Fibroblast of skin of left quadriceps (primary cell): ENCODE measurements at places on chromosomes 3 and 15.
A peak's percentile ranks its signal among the peaks of the same experiment; 100 is the strongest.

GRCh38 chr15:41985236-41986160, 13.1 kb upstream of the EHD4 start:
- no peak for DNase-seq

GRCh38 chr3:57772251-57772650, 16.1 kb downstream of the SLMAP start:
- DNase-seq: no peak

GRCh38 chr15:71682001-71682400, 128.4 kb upstream of the NR2E3 start:
- no peak for DNase-seq

DNA sequence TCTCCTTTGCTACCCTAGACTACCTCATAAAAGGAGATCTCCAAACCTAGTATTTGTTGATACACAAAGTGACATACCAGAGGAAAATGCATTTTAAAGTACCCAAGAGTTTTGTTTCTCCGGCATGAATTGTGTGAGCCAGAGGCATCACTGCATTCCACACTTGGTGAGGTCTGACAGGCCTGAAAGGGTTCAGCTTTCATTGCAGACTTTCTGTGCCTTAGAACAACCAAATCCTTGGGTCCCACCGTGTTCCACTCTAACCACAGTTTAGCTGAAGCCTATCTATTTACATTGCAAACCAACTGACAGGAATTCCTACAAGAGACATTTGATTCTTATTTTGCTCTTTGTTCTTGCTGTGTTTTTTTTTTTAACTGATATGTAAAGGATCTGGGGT, 21.0 kb upstream of the EID1 start:
- DNase-seq: peak; percentile 16

DNA sequence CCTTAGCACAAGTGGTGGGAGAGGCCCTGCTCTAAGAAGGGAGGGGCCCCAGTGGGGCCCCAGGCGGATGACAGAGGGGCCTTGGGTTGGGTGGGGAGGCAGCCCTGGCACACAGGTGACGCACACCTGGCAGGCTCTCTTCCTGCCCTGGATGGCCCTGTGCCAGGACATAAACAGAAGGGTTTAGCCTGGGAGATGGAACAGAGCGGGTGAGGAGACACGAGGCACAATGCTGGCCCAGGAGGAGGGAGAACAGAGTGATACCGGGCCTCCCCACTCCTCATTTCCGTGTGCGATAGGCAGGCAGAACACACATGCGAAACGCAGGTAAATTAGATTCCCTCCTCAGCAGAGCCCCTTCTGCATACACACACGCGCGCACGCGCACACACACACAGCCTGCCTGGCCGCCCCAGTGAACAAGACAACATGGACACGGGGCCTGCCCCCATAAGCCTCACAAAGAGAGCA, 39.8 kb downstream of the IDH2 start:
- DNase-seq: no peak
